ENCODE measurements at places on chromosomes 2 and 18.

DNA sequence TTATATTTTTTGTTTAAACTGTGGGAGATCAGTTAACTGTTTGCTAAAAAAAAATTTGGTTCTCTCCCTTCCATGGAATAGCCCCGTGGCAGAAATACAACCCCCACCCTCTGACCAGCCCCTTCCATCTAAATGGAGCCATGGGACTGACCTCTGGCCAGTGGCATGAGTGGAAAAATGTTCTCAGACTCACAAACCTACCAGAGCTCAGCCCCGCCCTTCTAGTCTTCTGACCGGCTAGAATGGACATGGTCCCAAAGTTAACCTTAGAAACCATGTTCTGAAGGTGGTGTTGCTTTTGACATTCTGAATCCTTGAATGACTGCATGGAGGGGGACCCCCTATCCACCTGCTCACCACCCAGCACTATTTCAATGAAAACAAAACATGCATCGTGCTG lies 1.3 kb upstream of the CHRNA1 start:
- no peak for DNase-seq

DNA sequence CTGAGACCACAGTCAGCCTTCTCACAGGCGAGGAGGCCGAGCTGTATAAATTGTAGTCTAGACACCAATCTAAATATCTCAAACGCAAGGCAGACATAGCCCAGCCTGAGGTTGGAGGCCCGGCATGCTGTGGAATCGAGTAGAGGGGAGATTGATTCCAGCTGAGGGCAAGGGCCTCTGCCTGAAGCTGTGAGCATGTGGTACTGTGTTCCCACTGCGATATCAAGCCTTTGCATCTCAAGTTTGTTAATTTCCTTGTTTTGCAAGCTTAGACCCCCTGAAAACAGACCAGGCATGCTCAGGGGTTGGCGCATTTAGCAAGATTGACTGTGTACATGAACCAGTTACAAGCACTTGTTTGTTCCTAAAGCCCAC lies 65.1 kb upstream of the FOSL2 start:
- DNase-seq, result no peak

GRCh38 chr18:48949606-48950535 lies 894 bp downstream of the SMAD7 start:
- DNase-seq, result no peak

DNA sequence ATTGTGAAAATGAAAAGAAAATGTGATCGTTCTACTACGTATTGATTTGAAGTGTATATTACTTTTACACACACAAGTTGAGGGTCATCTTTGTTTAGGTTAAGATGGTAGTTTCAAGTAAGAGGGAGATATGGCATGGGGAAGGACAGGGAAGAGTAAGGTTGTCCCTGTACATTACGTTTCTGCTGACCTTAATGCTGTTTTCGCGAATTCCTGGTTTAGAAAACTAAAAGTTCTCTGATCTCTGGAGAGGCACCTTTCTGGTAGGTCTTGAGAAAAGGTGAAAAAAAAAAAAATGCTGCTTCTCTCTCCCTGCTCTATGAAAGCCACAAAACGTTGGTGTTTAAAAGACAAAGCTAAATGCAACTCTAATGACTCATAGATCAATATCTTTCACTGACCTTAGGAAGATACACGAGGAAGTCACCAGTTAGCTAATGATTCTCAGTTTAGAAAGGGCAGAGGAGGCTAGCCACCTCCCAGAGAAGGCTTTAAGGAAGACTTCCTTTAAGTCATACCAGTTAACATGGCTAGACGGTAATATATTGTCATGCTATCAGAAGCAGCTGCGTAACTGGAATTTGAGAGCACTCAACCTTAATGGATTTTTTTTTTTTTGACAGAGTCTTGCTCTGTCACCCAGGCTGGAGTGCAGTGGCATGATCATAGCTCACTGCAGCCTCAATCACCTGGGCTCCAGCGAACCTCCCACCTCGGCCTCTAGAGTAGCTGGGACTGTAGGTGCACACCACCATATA lies 13.2 kb downstream of the TXNDC2 start:
- no peak for DNase-seq
